ENCODE measurements at places on chromosomes 5 and 9.

GRCh38 chr5:115815006-115815692 is 1.3 kb downstream of the CDO1 start:
- DNase-seq: no peak

- peak; percentile 0 for DNase-seq
These were observed 42.4 kb downstream of the NTRK2 start for GRCh38 chr9:84711936-84712335.

GRCh38 chr5:161263191-161263590 is 283.3 kb downstream of the GABRB2 start:
- no peak for DNase-seq

- DNase-seq: no peak
These were observed 1759.5 kb upstream of the C9orf72 start for GRCh38 chr9:29332789-29333188.

DNA sequence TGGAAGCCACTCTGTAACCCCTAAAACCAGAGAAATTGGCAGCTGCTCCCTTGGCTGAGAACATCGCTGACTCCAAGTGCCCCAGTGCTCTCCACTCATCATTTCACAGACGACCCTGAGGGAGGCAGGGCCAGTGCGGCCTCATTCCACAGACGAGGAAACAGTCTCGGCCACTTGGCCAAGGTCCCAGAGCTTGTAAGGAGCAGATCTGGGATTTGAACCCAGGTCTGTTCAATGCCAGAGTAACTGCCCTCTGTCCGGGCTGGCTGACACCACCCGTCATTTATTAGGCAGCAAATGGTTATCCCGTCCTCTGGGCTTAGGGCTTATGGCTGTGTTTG is 19.9 kb upstream of the IER5L start:
- DNase-seq: no peak

- no peak for DNase-seq
These were observed 59.0 kb downstream of the COL15A1 start for GRCh38 chr9:99002706-99003105.

DNA sequence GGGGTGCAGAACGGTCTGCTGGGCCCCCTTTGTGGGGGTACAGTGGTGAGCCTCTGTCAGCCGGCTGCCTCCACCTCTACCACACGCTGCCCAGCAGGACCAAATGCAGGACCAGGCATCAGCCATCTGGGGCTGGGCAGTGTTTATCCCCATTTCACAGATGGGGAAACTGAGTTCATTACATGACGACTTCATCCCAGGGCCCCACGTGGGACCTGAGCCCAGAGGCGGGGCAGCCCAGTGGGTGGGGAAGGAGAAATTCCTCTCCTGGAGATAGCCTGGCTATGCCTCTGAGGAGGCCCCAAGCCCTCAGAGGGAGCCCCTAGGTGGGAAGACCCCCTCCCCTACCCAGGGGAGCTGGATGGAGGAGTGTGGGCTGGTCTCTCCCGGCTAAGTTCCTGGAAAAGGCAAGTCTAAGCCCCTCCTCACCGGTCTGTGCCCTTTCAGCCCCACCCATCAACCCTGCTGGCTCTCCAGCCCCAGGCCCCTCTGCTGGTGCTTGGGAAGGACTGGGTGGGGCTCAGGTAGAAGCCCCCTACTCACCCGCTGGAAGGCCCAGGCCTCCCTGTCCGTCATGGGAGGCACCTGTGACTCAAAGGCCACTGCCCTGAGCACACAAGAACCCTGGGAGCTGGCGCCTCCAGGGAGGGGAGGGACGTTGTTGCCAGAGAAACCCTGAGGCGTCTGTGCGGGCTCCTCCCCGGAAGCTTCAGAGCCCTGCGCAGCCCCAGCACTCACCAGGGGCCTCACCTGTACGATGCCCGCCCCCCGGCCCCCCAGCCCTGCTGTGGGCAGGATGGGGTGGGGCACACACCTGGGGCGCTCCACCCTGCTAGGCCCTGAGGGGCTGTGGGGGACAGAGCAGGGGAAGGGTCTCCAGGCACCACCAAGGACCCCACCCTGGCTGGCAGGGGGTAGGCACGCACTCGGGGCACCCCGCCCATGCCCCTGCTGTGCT is 7.4 kb upstream of the CCDC187 start:
- DNase-seq: peak; percentile 54

DNA sequence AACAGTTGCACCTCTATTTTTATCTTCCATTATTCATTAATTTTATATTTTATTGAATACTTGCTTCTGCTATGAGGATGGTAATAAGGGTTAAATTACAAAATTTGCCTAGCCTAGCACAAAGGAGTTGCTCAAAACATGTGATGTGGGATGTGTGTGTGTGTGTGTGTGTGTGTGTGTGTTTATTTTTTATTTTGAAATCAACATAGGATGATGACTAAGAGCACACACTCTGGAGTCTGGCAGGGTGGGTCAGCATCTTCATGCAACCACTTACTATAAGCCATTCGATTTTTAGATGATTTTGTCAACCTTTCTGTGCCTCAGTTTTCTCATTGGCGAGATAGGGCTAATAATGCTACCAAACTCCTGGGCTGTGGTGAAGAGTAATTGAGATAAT is 57.7 kb upstream of the MAMDC2 start:
- DNase-seq: no peak

DNA sequence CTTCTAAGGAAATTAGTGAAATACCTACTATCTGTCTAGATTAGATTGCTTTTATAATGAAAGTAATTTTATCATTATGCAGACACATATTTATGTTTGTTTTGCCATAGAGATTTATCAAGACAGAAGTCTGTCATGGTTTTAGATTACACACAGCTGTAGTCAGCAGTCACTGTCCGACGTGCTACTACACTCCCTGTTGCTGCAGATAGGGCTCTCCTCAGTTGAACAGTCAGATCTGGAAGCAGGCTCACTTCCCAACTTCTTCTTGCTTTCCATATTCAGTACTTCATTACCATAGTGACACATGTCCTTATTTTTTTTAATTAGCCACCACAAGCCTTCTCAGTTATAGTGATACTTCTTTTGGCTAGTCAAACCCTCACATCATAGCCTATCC is 329.9 kb upstream of the ITGA1 start:
- peak; percentile 33 for DNase-seq

- DNase-seq: no peak
These were observed 123.4 kb downstream of the CD180 start for GRCh38 chr5:67073045-67073680.

- DNase-seq: no peak
These were observed 123.1 kb downstream of the LIFR start for GRCh38 chr5:38433160-38433861.

GRCh38 chr5:167305591-167306213 is 985.7 kb upstream of the WWC1 start:
- no peak for DNase-seq

GRCh38 chr5:2686321-2687124 is 65.0 kb downstream of the IRX2 start:
- DNase-seq: no peak

- DNase-seq: no peak
These were observed 77.4 kb upstream of the NR5A1 start for GRCh38 chr9:124584631-124585030.

DNA sequence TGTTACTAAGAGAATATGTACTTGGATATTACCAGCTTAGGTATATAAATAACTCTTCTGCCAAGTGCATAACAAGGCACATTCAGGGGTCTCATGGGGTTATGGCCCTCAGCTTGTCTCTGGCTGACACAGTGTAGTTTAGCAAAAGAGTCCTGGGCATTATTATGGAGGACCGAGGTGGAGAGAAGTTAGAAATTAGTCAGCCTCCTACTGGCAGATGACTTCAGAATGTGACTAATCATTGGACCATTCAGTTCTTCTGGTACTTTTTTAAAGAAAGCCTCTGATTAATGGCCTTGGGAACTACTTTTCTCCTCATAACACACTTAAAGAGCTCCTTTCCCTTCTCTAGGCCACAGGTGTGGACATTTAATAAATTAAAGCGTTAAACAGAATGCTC is 178.9 kb downstream of the SH3GL2 start:
- no peak for DNase-seq

DNA sequence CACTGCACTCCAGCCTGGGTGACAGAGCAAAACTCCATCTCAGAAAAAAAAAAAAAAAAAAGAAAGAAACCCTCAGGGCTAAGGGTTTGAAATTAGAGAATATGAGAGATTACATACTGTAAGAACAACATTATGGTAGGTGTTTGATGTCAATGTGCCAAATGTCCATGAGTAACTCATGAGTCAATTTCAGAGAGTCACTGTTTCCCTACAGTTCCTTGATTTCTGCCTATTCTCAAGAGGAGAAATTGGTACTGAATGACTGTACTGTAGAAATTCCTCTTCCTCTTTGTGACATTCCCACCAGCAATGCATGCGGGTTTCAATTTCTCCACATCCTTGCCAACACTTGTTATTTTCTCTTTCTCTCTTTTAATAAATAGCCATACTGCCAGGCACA is 35.2 kb downstream of the MARVELD2 start:
- no peak for DNase-seq

DNA sequence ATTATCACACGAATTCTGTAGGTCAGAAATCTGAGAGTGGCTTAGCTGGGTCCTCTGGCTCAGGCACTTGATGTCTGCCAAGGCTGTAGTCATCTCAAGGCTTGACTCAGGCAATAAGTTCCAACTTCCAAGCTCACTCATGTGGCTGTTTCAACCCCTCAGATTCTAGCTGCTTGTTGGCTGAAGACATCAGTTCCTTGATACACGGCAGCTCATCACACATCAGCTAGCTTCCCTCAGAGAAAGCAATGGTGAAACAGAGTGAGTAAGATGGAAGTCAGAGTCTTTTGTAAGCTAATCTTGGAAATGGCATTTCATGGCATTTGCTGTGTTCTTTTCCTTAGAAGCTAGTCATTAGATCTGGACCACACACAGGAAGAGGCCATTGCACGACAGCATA is 204.2 kb upstream of the PTGER4 start:
- no peak for DNase-seq

DNA sequence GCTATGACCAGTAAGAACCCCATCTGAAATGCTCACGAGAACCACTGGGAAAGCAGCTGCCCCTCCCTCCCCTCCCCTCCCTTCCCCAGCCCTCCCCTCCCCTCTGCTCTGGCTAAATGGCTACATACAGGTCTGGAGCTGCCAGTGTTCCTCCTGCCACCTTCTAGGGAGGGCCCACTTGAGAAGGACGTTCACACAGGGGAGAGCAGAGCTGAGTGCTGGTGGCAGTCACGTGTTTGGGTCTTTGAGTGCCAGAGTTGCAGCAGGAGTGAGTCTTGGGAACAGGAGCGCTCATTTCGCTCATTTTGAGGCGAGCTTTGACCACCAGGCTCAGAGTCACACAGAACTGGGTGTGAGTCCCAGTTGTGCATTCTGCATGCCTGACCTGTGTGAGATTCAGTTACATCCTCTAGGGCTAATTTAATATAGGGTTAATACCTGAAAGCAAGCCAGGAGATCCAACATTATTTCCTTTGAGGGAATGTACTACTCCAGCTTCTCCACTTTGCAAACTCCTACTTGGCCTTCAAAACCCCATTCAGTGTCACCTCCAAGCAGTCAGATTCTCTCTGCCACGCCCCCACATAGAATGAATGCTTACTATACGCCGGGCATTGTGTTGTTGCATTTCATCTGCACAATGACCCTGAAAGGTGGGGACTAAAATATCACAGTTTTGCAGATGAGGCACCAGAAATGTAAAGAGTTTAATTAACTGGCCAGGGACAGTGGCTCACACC is 25.1 kb downstream of the CPLX2 start:
- peak; percentile 65 for DNase-seq

DNA sequence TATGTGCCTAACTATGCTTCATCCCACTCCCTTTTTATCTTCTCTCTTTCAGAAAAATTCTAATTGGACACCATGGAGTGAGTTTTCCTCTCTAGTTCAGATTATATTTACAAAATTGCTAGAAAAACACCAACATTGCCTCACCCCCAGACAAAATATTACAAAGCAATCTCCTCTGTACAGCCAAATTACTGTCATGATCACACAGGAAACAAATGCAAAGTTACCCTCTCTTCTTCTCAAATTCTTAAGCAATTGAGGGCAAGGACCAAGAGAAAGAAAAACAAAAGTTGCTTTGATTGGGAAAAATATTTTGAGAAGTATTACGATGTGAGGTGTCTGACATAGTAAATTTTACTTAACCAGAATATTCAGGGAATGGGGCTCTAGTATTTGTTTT is 30.8 kb upstream of the ABCA1 start:
- no peak for DNase-seq

DNA sequence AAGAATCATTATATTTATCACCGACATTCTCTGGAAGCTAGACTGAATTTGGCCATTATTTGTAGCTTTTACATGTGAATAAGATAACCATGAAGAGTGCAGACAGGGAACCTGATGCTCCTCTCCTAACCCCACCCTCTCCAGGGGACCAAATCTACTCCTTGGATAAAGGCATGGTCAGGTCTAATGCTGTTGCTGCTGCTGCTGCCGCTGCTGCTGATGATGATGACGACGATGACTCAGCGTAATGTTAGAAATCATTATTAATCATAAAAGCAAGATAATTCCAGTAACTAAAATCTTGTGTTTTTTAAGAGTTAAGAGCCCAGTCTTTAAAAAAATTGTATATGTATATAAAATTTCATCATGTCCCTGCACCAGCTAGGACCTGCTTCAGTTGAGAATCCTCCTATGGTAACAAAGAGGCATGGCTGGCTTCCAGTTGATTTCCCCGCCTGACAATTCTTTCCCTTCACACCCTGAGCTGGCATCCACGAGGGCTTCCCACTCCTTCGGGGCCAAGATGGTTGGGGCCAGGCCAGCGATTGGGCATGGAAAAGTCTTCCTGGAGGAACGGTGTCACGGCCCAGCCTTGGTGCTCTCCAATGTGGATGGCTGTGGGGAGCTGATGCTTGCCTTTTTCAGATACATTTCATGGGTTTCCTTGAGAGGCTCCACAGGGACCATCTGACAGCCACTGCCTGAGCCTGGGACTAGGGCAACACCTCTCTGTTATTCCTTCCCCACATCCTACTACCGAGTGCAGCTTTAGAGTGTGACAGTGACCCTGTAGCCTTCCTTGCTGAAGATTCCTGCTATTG is 400.0 kb downstream of the CTNND2 start:
- DNase-seq: no peak

DNA sequence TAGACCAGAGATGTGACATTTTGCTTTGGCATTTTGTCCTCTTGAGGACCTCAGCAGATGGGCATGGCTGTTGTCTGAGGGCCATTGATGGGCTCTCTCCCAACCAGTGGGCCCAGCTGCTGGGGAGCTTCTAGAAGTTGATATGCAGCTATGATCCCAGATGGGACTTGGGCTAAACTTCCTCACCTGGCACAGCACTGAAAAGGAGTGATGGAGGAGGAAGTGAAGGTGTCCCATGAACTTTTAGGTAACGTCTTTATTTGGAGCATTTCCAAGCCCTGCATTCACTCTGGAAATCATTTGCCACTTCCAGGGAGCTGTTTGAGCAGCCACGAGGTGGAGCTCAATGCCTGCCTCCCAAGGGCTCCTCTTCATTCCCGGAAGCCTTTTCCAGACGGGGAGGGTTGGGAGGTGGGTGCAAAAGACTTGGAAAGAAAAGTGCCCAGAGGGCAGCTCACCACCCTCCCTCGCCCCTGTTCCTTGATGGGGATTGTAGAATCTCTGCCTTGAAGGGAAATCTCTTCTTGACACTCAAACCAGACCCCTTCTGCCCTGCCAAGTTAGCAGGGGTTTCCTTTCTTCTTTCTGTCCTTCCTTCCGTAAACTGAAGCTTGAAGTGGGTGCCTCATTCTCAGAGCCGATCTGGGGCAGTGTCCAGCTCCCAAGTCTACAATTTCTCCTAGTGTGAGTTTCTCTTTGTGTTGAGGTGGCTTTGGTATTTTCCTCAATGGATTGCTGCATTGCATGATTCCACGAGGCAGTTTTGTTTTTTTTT is 18.1 kb upstream of the NEUROG1 start:
- no peak for DNase-seq

- DNase-seq: no peak
These were observed 10.8 kb downstream of the KLF9 start for GRCh38 chr9:70403618-70404025.

GRCh38 chr5:611731-612486 is at the start of gene CEP72:
Gene CEP72, plus strand, starts transcription at chr5:612340. Its CDS starts 22 bp downstream, at chr5:612362.
- DNase-seq: peak; percentile 77
